ENCODE measurements at places on chromosomes 3 and 15.

DNA sequence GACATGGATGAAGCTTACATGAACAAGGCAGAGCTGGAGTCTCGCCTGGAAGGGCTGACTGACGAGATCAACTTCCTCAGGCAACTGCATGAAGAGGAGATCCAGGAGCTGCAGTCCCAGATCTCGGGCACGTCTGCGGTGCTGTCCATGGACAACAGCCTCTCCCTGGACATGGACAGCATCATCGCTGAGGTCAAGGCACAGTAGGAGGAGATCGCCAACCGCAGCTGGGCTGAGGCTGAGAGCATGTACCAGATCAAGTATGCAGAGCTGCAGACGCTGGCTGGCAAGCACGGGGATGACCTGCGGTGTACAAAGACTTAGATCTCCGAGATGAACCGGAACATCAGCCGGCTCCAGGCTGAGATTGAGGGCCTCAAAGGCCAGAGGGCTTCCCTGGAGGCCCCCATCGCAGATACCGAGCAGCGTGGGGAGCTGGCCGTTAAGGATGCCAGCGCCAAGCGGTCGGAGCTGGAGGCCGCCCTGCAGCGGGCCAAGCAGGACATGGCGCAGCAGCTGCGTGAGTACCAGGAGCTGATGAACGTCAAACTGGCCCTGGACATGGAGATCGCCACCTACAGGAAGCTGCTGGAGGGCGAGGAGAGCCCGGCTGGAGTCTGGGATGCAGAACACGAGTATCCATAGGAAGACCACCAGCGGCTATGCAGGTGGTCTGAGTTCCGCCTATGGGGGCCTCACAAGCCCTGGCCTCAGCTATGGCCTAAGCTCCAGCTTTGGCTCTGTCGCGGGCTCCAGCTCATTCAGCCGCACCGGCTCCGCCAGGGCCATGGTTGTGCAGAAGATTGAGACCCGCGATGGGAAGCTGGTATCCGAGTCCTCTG lies 77.6 kb downstream of the CLDN11 start:
- no peak for DNase-seq

- peak; percentile 75 for DNase-seq
These were observed 314.4 kb downstream of the MECOM start for GRCh38 chr3:169348929-169349621.

GRCh38 chr3:85670634-85671205 lies 711.9 kb downstream of the CADM2 start:
- peak; percentile 62 for DNase-seq

DNA sequence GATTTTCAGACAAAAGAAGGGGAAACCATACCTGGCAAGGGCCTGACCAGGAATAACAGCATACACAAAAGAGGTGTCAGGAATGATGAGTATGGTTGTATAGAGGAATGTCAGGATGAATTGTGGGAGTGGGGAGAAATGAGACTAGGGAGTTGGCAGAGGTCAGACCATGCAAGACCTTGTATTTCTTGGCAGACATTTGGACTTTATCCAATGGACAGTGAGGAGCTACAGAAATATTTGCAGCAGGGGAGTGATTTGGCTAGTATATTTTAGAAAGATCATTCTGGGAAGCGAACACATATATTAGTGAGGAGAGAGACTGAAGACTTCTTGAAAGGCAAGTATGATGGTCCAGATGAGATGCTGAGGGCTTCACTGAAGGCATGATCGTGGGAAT lies 25.4 kb upstream of the ALPK3 start:
- no peak for DNase-seq

Data from HT1080 (cell line).